WTC11 (cell line): ENCODE measurements at places on chromosomes 2 and 18. TPM values are rescaled to one million over a fixed set of nuclear protein-coding genes. Genes with fewer than 3 reads are reported as not detected.

The EDAR gene
- total RNA-seq = 0.05 TPM in 1 of 3 replicates, not detected in the others

DNA sequence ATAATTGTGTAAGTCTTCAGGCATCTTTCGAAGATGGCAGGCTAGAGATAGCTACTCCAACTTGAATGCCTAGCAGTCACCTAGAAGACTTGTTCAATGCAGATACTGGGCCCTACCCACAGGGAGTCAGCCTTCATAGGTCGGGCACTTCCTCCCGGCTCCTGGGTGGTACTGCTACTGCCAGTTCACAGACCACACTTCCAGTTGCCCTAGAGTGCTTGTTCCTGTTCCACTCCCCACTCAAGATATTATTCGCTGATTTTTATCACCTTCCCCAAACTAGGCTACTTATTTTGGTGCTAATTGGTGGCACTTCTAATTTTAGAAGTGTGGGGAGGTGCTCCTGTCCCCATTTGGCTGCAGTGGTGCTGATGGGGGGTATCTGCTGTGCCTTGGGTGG, 34.2 kb downstream of the INPP4A start:
- H3K4me3 ChIP-seq = no peak overlapping the region
- no peak overlapping the region for H3K27ac ChIP-seq
- H3K27me3 ChIP-seq = no peaks in the 10 kb centered on the region
- no peaks in the 10 kb centered on the region for H3K36me3 ChIP-seq

GRCh38 chr2:122875091-122875865, 1119.8 kb downstream of the TSN start:
- H3K27me3 ChIP-seq = no peaks in the 10 kb centered on the region
- H3K4me1 ChIP-seq = no peaks in the 10 kb centered on the region
- no peak overlapping the region for H3K27ac ChIP-seq
- no peak for DNase-seq
- H3K36me3 ChIP-seq = no peaks in the 10 kb centered on the region

DNA sequence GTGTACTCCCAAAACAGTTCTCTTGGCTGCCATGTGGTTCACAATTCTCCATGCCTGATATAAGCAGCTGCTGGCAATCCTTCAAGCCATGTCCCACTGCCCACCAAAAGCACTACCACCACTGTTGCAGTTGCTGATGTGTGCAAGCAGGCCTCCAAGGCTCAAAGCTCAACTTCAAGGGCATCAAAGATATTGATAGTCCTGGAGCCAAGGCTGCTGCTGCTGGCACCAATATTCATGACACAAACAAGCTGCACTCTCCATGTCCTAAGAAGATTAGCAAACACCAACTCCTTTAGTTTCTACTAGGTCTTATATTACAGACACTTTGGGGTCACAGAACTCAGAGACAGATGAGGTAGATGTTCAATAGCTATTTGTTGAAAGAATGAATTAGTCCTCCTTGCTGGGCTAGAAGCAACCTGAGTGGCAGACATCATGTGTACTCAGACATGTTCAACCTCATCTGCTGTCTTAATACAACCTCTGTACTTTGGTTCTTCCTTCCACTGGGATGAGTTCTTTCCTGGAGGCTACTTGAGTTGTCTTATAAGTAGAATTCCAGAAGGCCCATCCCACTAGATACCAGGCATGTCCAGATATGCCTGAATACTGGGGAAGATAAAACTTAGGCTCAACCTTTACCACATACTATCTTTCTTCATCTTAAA, 104.5 kb upstream of the UGP2 start:
- peaks cover 15% of the 10 kb centered on the region for H3K4me1 ChIP-seq
- no peak overlapping the region for H3K4me3 ChIP-seq
- no peaks in the 10 kb centered on the region for H3K36me3 ChIP-seq
- no peak overlapping the region for H3K27ac ChIP-seq

The SLC9A2 gene
- 0.07 to 0.16 TPM (median 0.11 TPM) in 3 replicates for total RNA-seq
